ENCODE measurements at places on chromosomes 4 and X. TPM values are rescaled to one million over a fixed set of nuclear protein-coding genes. Genes with fewer than 3 reads are reported as not detected.

The ZBED1 gene
- 58.3 TPM for total RNA-seq

- no peak overlapping the region for H3K27ac ChIP-seq
- no peaks in the 10 kb centered on the region for H3K36me3 ChIP-seq
- no peaks in the 10 kb centered on the region for H3K27me3 ChIP-seq
- DNase-seq: peak; percentile 38
Observed at GRCh38 chr4:183438458-183439113, 5.8 kb upstream of the CDKN2AIP start.

GRCh38 chrX:84336646-84337045 is 148.6 kb upstream of the RPS6KA6 start:
- H3K4me3 ChIP-seq: no peak overlapping the region
- DNase-seq: no peak
- no peaks in the 10 kb centered on the region for H3K36me3 ChIP-seq

DNA sequence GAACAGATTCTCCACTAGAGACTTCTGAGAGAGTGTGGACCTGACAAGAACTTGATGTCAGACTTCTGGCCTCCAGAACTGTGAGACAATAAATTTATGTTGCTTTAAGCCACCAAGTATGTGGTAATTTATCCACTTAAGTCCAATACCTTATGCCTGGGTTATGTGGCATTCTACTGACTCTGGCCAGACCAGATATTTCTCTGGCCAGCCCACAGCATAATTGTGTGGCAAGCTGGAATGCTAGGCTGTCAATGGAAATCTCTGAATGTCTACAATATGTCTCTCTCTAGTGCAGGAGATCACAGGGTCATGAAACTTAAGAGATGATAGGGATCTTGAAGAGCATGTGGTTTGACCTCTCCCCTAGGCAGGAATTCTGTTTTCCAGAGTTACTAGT is 251.0 kb downstream of the ZNF674 start:
- H3K27me3 ChIP-seq: no peaks in the 10 kb centered on the region
- H3K27ac ChIP-seq: no peak overlapping the region
- peaks cover 5% of the 10 kb centered on the region for H3K4me1 ChIP-seq
- no peaks in the 10 kb centered on the region for H3K36me3 ChIP-seq

DNA sequence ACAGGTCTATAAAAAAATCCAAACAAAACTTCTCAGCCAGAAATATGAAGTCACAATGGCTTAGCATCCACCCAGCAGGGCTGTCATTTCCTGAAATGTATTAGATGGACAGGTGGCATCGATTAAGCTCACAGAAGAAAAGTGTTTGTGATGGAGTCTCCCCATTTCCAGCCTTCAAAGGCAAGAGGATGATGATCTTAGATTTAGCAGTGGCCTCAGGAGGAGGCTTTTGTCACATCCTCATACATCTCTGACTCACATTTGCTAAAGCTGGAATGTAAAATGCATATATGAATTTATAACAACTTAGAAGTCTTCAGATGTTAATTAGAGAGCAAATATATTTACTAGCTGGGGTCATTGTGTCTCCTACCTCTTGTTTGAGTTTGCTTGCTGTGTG is 441.9 kb downstream of the SPRY1 start:
- peaks cover 46% of the 10 kb centered on the region for H3K4me1 ChIP-seq
- no peaks in the 10 kb centered on the region for H3K27me3 ChIP-seq
- H3K4me3 ChIP-seq: no peak overlapping the region
- H3K27ac ChIP-seq: no peak overlapping the region

The MAGEA2 gene
- total RNA-seq: not detected

- H3K36me3 ChIP-seq: no peaks in the 10 kb centered on the region
- no peak for DNase-seq
- H3K4me1 ChIP-seq: peaks cover 8% of the 10 kb centered on the region
Observed at GRCh38 chrX:35104626-35105025, 162.0 kb downstream of the FAM47B start.

The HHIP gene
- total RNA-seq: 0.97 TPM

DNA sequence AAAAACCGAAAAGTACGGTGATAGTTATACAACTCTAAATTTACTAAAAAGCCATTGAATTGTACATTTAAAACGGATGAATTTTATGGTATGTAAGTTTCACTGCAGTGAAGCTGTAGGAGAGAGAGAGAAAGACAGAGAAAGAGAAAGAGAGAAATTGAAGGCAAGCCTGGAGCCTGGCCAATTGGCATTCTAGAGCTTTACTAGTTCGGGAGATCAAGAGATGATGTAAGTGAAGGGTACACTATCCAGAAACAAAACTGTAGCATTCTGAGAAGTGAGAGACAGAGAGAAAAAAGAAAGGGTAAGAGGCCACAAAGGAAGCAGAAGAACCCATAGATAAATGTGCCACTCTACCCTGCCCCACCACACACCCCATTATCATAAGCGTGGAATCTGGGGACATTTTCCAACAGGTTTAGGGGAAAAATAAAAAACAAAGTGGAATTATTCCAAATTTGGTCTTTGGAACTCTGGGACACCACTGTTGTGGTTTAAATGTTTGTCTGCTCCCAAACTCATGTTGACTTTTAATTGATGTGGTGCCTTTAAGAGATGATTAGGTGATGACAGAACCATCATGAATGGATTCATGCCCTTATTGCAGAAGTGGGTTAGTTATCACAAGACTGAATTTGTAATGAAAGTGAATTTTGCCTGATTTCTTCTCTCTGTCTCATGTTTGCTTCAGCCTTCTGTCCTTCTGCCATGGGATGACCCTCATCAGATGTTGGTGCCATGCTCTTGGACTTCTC is 123.0 kb upstream of the PLS3 start:
- no peaks in the 10 kb centered on the region for H3K27me3 ChIP-seq
- no peak overlapping the region for H3K4me3 ChIP-seq
- peaks cover 19% of the 10 kb centered on the region for H3K4me1 ChIP-seq
- no peaks in the 10 kb centered on the region for H3K36me3 ChIP-seq
- H3K27ac ChIP-seq: peak overlapping the region; percentile 9

The COX7B gene
- 178 TPM for total RNA-seq

GRCh38 chr4:4582653-4583052 is 40.8 kb upstream of the STX18 start:
- no peak overlapping the region for H3K27ac ChIP-seq
- H3K36me3 ChIP-seq: peaks cover 11% of the 10 kb centered on the region
- peaks cover 9% of the 10 kb centered on the region for H3K4me1 ChIP-seq
- DNase-seq: no peak
- no peaks in the 10 kb centered on the region for H3K27me3 ChIP-seq

The RNF150 gene
- 56.5 TPM for total RNA-seq

The PWWP3B gene
- total RNA-seq: 0.42 TPM

- H3K36me3 ChIP-seq: peaks cover 4% of the 10 kb centered on the region
- no peak for DNase-seq
- H3K4me3 ChIP-seq: no peak overlapping the region
Observed at GRCh38 chrX:21986596-21986995, 45.5 kb upstream of the PHEX start.

The GLUD2 gene
- 0.31 TPM for total RNA-seq

DNA sequence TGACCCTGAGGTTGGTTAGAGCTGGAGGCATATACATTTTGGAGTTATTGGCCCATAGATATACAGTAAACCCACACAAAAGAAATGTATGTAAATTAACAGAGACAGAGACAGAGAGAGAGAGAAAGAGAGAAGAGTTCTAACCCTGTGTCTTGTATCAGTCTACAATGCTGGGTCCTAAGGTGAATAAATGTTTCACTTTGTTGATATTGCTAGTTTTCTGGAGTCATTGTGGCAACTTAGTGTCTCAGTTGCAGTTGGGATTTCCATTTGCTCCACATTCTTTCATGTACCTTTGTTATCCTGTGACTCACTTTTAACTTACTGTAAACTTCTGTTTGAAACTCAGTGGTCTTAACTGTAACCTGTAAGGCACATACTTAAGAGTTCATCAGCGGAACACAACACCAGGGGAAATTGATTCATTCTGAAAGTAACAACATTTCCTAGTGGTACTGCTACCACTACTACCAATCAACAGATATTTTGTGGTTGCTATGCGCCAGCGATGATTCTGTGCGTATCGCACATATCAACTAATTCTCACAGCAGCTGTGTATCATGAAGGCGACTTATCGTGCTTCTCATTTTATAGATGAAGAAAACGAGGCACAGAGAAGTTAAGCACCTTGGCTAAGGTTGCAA is 38.5 kb upstream of the ETDA start:
- no peaks in the 10 kb centered on the region for H3K36me3 ChIP-seq
- no peaks in the 10 kb centered on the region for H3K4me1 ChIP-seq
- DNase-seq: no peak
- no peaks in the 10 kb centered on the region for H3K27me3 ChIP-seq
- H3K4me3 ChIP-seq: no peak overlapping the region
- H3K27ac ChIP-seq: no peak overlapping the region

- DNase-seq: no peak
- peak overlapping the region; percentile 95 for H3K27ac ChIP-seq
- H3K27me3 ChIP-seq: no peaks in the 10 kb centered on the region
- H3K36me3 ChIP-seq: peaks cover 3% of the 10 kb centered on the region
Observed at GRCh38 chr4:143337600-143338287, 1.1 kb downstream of the GAB1 start.

The CCSER1 gene
- not detected for total RNA-seq

GRCh38 chr4:184280591-184281071 is 63.0 kb upstream of the ENPP6 start:
- H3K27me3 ChIP-seq: no peaks in the 10 kb centered on the region
- H3K4me3 ChIP-seq: no peak overlapping the region
- H3K4me1 ChIP-seq: no peaks in the 10 kb centered on the region
- peaks cover 6% of the 10 kb centered on the region for H3K36me3 ChIP-seq
- H3K27ac ChIP-seq: no peak overlapping the region

The RBM41 gene
- total RNA-seq: 18.1 TPM

DNA sequence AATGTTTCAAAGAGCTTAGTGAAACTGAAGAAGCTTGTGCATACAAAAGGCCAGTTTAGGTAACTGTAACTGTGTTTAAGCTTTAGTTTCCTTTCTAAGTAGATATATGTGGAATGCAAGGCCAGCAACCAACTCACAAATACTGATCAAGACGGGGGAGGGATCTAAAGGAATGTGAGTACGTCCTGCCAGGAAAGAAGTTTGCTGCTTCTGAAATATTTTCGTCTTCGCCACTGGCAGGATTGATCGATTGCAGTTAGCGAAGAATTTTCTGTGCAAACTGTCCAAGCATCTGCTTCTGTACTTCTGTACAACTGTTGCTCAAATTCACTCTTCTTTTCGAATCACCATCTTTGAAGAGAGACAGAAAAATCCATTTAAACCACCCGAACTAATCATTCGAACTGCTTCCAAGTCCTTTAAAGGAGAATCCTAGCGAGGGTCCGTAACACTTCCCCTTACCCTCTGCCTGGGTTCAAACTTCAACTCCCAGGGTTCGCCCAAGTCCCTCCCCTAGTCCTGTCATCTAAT is 373 bp upstream of the INTS6L start:
- H3K27ac ChIP-seq: peak overlapping the region; percentile 97
- H3K4me3 ChIP-seq: peak overlapping the region; percentile 90
- DNase-seq: no peak
- H3K36me3 ChIP-seq: no peaks in the 10 kb centered on the region
- no peaks in the 10 kb centered on the region for H3K27me3 ChIP-seq

The UGT2B15 gene
- not detected for total RNA-seq

The TIMP1 gene
- 405 TPM for total RNA-seq

DNA sequence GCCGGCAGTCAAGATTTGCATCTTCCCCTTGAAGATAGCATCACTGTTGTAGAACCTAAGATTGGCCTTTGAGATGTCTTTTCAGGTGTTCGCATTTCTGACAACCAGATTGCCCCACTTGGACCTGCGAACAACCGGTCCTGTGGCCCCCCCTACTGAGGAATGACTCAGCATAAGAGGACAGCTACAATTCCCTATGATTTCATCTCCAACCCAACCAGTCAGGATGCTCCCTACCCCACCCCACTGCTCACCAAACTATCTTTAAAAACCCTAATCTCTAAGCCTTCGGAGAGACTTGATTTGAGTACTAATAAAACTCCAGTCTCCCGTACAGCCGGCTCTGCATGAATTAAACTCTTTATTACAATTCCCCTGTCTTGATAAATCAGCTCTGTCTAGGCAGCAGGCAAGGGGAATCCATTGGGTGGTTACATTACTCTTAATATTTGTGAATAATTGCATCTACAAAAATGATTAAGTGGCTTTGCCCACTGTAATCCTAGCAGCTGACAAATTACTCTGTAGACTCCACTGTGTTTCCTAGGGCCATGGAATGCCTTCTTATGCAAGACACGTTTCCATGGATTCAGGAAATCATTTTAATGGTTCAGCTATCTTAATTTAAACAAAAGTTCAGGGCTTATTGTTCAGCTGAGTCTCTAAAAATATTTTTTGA is 95.4 kb downstream of the GPR143 start:
- H3K4me1 ChIP-seq: peaks cover 48% of the 10 kb centered on the region
- peaks cover 12% of the 10 kb centered on the region for H3K36me3 ChIP-seq
- DNase-seq: no peak
- H3K4me3 ChIP-seq: no peak overlapping the region

- H3K4me3 ChIP-seq: peak overlapping the region; percentile 26
- no peak for DNase-seq
- H3K36me3 ChIP-seq: peaks cover 18% of the 10 kb centered on the region
- no peaks in the 10 kb centered on the region for H3K27me3 ChIP-seq
- H3K27ac ChIP-seq: peak overlapping the region; percentile 41
- peaks cover 23% of the 10 kb centered on the region for H3K4me1 ChIP-seq
Observed at GRCh38 chr4:2931512-2932301, 31.5 kb downstream of the NOP14 start.

The VCX2 gene
- total RNA-seq: not detected

DNA sequence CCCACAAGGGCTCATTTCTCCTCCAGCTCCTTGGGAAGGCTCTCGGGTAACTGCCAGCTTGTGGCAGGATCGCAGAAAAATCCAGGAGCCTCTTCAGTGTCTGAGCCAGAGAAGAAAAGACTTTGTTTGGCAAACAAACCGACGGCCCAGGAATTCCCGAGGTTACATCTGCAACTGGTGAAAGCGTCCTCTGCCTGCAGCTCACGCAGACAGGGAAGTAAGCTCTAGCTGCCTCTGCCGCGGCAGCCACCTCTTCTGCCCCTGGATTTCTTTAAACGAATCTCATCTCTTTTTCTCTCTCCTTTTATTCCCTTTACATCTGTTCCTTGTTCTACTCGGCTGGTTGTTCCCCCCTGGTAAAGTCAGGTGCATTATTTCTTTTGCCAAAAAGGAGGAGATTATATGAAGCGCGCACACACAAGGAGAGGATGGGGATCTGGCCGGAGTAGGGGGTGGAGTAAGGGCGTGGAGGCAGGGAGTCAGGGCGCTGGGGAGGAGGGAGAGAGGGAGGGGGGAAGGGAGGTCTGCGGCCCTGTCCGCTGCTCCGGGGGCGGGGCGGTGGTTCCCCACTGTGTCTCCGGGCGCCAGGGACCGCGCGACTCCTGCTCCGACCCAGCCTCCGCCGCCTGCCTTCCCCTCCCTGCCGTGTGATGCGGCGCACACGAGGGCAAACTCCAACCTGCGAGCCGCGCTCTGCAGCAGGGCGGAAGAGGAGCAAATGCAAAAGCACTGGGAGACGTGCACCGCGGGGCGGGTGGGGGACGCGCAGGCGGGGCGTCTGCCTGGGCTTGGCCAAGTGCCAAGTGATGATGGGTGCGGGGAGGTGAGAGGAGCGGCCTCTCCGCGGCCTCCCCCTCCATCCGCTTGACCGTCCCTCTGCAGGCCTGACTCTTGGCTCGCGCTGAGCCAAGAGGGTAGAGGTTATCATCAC is at the start of gene DCHS2:
DCHS2 (minus strand) TSS at position 459 of the 931 bp plus-strand sequence; CDS start at position 15, 444 bp downstream.
- no peaks in the 10 kb centered on the region for H3K36me3 ChIP-seq
- peaks cover 72% of the 10 kb centered on the region for H3K27me3 ChIP-seq
- H3K4me3 ChIP-seq: peak within 1 kb of the TSS; percentile 71
- no peak for DNase-seq

The FABP2 gene
- not detected for total RNA-seq

- H3K36me3 ChIP-seq: no peaks in the 10 kb centered on the region
- no peak overlapping the region for H3K4me3 ChIP-seq
- H3K27me3 ChIP-seq: peaks cover 2% of the 10 kb centered on the region
- no peak overlapping the region for H3K27ac ChIP-seq
Observed at GRCh38 chr4:72770708-72771107, 201.7 kb upstream of the ADAMTS3 start.

The FRMD7 gene
- total RNA-seq: 0.44 TPM

GRCh38 chrX:68985135-68985755 is 156.4 kb downstream of the EFNB1 start:
- H3K27ac ChIP-seq: no peak overlapping the region
- no peak for DNase-seq
- H3K27me3 ChIP-seq: no peaks in the 10 kb centered on the region
- peaks cover 11% of the 10 kb centered on the region for H3K4me1 ChIP-seq
